ENCODE measurements at places on chromosomes 4 and X.

DNA sequence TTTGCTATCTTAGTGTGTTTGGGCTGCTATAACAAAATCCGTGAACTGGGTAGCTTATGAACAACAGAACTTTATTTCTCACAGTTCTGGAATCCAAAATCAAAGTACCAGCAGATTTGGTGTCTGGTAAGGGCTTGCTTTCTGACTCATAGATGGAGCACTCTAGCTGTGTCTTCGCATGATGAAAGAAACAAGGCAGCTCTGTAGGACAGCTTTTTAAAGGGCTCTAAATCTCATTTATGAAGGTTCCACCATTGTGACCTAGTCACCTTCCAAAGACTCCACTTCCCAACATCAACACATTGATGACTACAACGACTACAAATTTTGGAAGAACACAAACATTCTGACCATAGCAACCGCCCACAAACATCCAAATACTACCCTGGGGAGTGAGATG is 158.6 kb upstream of the LCORL start:
- no peak for DNase-seq

DNA sequence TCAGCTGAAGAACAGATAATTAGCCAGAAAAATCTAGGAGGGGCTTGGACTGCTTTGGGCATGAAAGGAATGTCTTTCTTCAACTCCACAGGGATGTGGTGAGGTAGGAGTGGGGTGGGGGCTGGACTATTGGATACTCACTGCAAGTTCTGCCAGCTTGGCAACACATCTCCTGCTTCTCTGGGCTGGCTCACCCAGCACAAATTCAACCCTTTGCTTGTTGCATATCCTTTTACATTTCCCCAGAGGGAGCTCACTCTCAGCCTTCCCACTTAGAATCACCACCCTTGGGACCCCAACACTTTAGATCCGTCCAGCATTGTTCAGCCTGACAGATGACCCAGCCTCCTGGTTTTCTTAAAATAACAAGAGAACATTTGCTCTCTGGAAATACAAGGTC is 120.6 kb downstream of the KDR start:
- no peak for DNase-seq

- DNase-seq = no peak
Measured at GRCh38 chr4:110869862-110870572, 247.1 kb upstream of the PITX2 start.

- DNase-seq = no peak
Measured at GRCh38 chrX:13076176-13076961, 31.9 kb upstream of the FAM9C start.

DNA sequence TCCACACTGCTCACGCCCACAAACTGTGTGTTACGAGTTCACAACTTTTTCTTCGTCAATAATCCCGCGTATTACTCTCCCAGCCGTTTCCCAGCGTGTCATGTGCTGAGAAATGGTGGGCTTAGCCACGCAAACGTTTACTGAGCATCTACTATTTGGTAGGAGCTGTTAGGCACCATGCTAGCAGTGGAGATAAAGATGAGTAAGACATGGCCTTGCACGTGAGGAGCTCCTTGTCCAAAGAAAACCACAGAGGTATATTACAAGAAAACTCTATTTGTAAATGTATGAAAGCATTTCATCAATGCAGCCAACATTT is 821 bp upstream of the TMEM128 start:
- DNase-seq = no peak

DNA sequence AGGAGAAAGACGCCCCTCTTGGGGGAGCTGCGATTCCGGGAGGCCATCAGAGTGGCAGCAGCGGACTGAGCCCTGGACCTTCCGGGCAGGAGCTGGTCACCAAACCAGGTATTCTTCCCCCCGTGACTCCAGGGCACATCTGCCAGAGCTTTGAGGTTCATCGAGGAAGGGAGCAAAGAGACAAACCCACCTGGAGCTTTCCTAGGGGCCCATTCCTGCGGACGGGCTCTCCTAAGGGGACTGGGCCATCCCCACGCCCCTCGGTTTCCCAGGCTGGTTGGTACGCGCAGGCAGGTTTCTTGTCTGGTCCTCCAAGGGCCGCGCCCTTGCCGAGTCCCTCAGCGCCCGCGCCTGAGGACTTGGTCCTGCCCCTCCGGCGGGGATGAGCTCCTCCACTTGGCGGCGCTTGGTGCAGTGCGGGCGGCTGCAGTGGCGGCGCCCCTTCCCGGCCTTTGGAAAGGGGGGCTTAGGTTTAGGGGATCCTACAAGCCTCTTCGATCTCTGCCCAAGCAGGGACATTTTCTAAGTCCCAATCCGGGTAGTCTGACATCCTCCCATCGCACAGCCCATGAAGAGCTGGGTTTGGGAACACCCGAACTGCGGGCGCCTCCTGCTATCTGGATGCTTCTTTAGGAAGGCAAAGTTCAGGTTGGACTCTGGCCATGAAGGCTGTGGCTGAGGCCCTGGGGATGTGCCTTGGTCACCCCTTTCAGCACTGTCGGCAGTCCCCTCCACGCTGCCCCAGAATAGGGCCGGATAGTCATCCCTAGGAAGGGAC is 538 bp downstream of the STBD1 start:
- DNase-seq = peak; percentile 68

Measured in Caco-2 (cell line).